Thymus (tissue), 14 donors: ENCODE measurements at places on chromosomes 5 and 9. TPM values are rescaled to one million over a fixed set of nuclear protein-coding genes. Genes with fewer than 3 reads are reported as not detected.

- peak; percentile 78 for DNase-seq
These were observed 4.4 kb upstream of the ST6GALNAC6 start for GRCh38 chr9:127903557-127904475.

The IFNA21 gene
- polyA plus RNA-seq: 0.02 TPM

GRCh38 chr5:68344447-68345111 is 129.0 kb downstream of the PIK3R1 start:
- no peak for DNase-seq

DNA sequence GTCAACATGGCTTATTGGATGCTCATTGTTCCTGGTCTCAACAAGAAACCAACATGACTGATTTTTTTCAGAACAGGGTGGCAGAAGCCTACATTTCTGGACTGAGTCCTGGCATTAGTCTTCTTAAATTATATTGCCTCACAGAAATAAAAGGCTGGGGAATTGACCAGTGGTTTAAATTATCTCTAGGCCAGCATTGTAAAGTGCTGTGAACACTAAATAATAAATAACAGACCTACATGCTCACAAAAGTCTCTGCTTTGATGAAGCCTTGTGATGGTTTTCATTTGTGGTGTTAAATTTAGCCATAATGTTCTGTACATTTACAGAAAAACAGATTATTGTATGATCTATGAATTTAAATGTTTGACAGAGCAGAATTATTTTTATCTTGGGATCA is 44.7 kb upstream of the CD180 start:
- DNase-seq: no peak

The IL13 gene
- 1.0 TPM for polyA plus RNA-seq
